Left ventricle myocardium inferior (tissue), 1 donor: ENCODE measurements at places on chromosomes 13 and 19.

DNA sequence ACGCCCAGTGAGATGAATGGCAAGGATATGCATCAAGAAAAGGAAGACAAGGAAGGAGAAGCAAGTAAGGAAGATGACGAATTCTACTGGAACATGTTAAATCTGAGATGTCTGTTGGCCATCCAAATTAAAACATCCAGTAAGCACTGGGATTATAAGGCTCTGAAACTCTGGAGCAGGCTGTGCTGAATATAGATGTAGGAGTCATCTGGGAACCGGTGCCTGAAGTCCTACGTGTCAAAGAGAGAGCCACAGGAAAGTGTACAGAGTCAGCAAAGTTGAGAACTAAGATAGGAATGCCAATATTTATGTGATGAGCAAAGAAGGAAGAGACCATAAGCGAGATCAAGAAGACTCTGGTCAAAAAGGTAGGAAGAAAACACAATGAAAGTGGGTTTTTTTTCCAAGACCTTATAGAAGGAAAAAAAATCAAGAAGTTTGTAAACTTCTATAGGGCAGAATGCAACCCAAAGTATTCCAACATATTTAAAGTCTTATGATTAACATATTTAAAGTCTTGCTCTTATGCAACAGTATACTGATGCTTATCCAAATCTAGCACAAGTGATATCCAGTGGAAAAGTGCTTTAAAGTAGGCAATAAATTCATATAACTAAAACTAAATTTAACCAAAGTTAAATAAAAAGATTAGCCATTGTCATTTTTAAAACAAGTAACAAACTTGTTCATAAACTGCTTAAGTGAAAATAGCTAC lies 51.2 kb upstream of the EEF1AKMT1 start:
- peaks cover 59% of the 10 kb centered on the region for H3K4me1 ChIP-seq
- no peaks in the 10 kb centered on the region for H3K36me3 ChIP-seq
- H3K27ac ChIP-seq: peak overlapping the region; percentile 83
- H3K27me3 ChIP-seq: no peaks in the 10 kb centered on the region
- peak overlapping the region; percentile 33 for H3K4me3 ChIP-seq
- DNase-seq: no peak

GRCh38 chr13:61294467-61295191 lies 121.0 kb downstream of the PCDH20 start:
- no peak overlapping the region for H3K4me3 ChIP-seq
- DNase-seq: no peak
- H3K27ac ChIP-seq: no peak overlapping the region
- H3K27me3 ChIP-seq: no peaks in the 10 kb centered on the region

- peaks cover 49% of the 10 kb centered on the region for H3K4me1 ChIP-seq
- peaks cover 35% of the 10 kb centered on the region for H3K27me3 ChIP-seq
- no peak overlapping the region for H3K27ac ChIP-seq
- peak overlapping the region; percentile 58 for H3K4me3 ChIP-seq
Measured at GRCh38 chr19:40596608-40597328, 4.4 kb upstream of the LTBP4 start.

GRCh38 chr13:28117689-28118377 lies 17.5 kb upstream of the FLT3 start:
- peaks cover 5% of the 10 kb centered on the region for H3K4me1 ChIP-seq
- H3K36me3 ChIP-seq: no peaks in the 10 kb centered on the region
- no peak overlapping the region for H3K4me3 ChIP-seq
- no peak overlapping the region for H3K27ac ChIP-seq
- H3K27me3 ChIP-seq: peaks cover 12% of the 10 kb centered on the region

- H3K27ac ChIP-seq: no peak overlapping the region
- H3K36me3 ChIP-seq: no peaks in the 10 kb centered on the region
- no peaks in the 10 kb centered on the region for H3K27me3 ChIP-seq
Measured at GRCh38 chr13:99819967-99820366, 151.6 kb downstream of the ZIC5 start.

GRCh38 chr13:73334445-73334844 lies 275.6 kb downstream of the KLF5 start:
- no peaks in the 10 kb centered on the region for H3K4me1 ChIP-seq
- no peaks in the 10 kb centered on the region for H3K27me3 ChIP-seq
- H3K4me3 ChIP-seq: no peak overlapping the region
- no peak for DNase-seq
- no peaks in the 10 kb centered on the region for H3K36me3 ChIP-seq

DNA sequence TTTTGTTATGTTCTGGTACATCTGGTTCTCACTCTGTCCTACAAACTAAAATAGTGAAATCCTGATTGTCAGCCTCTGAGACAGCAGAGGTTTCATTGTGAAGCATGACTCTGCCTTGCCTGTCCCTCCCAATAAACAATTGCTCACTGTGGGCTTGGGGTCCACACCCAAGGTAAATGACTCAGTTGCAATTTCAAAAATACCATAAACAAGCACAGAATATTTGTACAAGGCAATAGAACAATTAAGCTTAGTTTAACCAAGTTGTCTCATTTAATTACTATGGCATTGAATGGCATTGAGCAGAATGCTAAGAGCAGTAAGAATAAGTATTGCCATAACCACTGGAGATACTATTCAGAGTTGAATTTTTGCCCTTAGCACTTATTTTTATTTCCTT lies 353.6 kb downstream of the SPRY2 start:
- no peak overlapping the region for H3K27ac ChIP-seq
- no peak for DNase-seq
- no peaks in the 10 kb centered on the region for H3K36me3 ChIP-seq
- no peaks in the 10 kb centered on the region for H3K27me3 ChIP-seq
- H3K4me1 ChIP-seq: no peaks in the 10 kb centered on the region
- no peak overlapping the region for H3K4me3 ChIP-seq

GRCh38 chr13:35599384-35599783 lies 122.9 kb upstream of the MAB21L1 start:
- H3K27me3 ChIP-seq: no peaks in the 10 kb centered on the region
- no peaks in the 10 kb centered on the region for H3K36me3 ChIP-seq
- no peak overlapping the region for H3K4me3 ChIP-seq
- DNase-seq: no peak

- no peaks in the 10 kb centered on the region for H3K27me3 ChIP-seq
- no peak for DNase-seq
- H3K27ac ChIP-seq: no peak overlapping the region
- no peaks in the 10 kb centered on the region for H3K4me1 ChIP-seq
Measured at GRCh38 chr13:77820431-77821149, 98.0 kb downstream of the EDNRB start.

DNA sequence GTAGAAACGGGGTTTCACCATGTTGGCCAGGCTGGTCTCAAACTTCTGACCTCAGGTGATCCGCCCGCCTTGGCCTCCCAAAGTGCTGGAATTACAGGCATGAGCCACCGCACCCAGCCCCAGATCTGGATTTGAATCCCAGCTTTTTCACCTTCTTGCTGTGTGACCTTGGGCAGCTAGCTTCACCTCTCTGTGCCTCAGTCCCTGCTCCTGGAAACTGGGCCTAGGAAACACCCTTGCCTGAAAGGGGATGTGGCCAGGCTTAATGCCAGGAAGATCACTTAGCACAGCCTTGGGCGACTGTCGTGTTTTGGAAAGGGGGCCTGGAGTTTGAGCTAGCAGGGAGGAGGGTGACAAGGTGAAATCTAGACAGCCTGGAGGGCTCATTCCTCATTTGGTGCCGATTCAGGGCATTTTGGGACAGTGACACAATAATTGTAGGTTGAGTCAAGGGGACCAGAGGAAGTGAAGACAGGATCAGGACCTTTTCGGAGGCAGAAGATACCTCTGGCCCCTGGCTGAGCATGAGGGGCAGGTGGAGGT lies 1.8 kb downstream of the PGPEP1 start:
- no peaks in the 10 kb centered on the region for H3K27me3 ChIP-seq
- DNase-seq: no peak
- H3K4me1 ChIP-seq: peaks cover 32% of the 10 kb centered on the region
- no peak overlapping the region for H3K4me3 ChIP-seq

GRCh38 chr19:17248011-17248776 lies 2.5 kb upstream of the NR2F6 start:
- no peaks in the 10 kb centered on the region for H3K27me3 ChIP-seq
- H3K4me1 ChIP-seq: peaks cover 31% of the 10 kb centered on the region
- DNase-seq: no peak
- no peak overlapping the region for H3K27ac ChIP-seq
- no peak overlapping the region for H3K4me3 ChIP-seq

DNA sequence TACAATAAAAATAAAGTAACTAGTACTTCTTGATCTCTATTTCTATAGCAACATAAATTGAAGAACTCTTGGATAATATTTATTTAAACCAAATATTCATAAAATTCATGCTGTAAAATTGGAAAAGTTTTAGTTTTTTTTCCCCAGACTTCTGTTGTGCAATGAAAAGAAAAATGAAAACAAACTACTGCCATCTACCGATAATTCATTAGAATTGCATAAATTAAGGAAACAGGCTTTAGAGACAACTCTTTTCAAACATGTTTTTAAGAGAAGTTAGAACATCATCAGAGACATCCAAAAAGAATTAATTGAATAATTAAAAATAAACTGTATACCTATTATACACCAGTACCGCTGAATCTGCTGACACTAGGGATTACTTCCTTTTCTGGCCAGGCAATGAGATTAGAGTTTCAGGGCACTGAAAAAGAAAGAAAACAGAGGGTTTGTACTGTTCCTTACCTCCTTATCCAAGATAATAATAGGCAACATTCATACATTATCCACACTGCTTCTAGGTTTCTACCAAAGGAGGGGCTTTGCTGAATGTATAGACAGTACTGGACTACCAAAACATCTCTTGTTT lies 4.9 kb downstream of the CCDC122 start:
- H3K4me1 ChIP-seq: peaks cover 15% of the 10 kb centered on the region
- no peak overlapping the region for H3K4me3 ChIP-seq
- no peaks in the 10 kb centered on the region for H3K36me3 ChIP-seq

DNA sequence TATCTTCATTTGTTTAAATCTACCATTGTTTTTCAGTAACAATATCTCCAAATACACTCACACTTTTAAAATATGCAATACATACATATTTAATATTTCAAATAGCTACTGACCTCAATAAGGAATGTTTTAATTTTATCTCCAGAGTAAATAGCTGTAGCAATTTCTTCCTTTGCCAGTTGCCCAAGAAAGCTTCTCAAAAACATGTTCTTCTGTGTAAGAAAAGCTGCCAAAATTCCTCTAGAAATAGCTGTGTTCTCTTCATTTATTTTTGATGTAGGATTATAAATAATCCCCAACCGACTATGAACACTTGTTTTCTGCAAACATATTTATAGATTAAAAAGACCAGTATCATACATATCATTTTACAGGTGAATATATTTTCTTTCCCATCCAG lies 150.5 kb downstream of the UGGT2 start:
- H3K27ac ChIP-seq: no peak overlapping the region
- H3K4me1 ChIP-seq: no peaks in the 10 kb centered on the region
- no peaks in the 10 kb centered on the region for H3K27me3 ChIP-seq
- peaks cover 33% of the 10 kb centered on the region for H3K36me3 ChIP-seq
- no peak for DNase-seq

DNA sequence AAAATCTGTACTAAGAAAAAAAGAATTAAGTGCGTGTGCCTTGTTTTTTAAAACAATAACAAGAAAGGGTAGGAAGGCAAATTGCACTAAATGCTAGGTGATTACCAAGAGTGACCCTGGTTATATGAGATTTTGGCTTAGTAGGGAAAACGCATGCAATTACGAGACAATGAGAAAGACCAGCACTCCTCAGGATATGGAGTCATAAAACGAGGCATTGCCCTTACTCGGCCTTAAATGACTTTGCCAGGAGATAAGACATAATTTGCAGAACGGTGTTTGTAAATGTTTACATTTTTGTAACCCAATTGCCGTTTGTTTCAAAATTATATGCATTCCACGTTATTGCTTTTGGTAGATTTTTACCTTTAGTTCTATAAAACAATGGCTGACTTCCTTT lies 179.8 kb downstream of the RBM26 start:
- no peaks in the 10 kb centered on the region for H3K4me1 ChIP-seq
- H3K27me3 ChIP-seq: no peaks in the 10 kb centered on the region
- no peak overlapping the region for H3K4me3 ChIP-seq
- DNase-seq: no peak
- no peak overlapping the region for H3K27ac ChIP-seq

- H3K27ac ChIP-seq: no peak overlapping the region
- H3K27me3 ChIP-seq: no peaks in the 10 kb centered on the region
- no peaks in the 10 kb centered on the region for H3K4me1 ChIP-seq
- no peaks in the 10 kb centered on the region for H3K36me3 ChIP-seq
- no peak for DNase-seq
Measured at GRCh38 chr13:96229356-96229755, 139.4 kb downstream of the HS6ST3 start.

- H3K36me3 ChIP-seq: no peaks in the 10 kb centered on the region
- DNase-seq: no peak
- H3K4me3 ChIP-seq: no peak overlapping the region
- no peaks in the 10 kb centered on the region for H3K4me1 ChIP-seq
Measured at GRCh38 chr19:3253270-3253669, 28.8 kb downstream of the CELF5 start.

- no peak overlapping the region for H3K27ac ChIP-seq
- peaks cover 50% of the 10 kb centered on the region for H3K27me3 ChIP-seq
- no peak for DNase-seq
- H3K4me1 ChIP-seq: no peaks in the 10 kb centered on the region
- no peaks in the 10 kb centered on the region for H3K36me3 ChIP-seq
Measured at GRCh38 chr13:52921194-52921593, 72.8 kb upstream of the PCDH8 start.

DNA sequence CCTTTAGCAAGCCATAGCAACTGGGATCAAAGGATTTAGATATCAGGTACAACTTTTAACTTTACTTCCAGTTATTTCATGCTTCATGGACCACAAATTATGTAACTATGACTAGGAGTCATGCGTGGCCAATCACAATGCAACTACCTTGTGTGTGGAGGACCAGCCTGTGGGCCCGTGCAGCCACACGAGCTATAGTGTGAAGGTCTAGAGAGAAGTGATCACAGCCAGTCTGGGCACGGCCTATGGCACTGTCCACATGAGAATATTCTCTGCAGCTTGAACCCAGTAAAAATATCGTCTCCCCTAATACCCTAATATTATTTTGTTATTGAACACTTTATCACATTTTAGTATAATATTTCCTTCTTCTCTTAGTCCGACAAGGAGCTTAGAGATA lies 464.9 kb upstream of the MIR17HG start:
- no peak overlapping the region for H3K27ac ChIP-seq
- H3K27me3 ChIP-seq: no peaks in the 10 kb centered on the region
- no peak overlapping the region for H3K4me3 ChIP-seq
- no peak for DNase-seq
- no peaks in the 10 kb centered on the region for H3K4me1 ChIP-seq

DNA sequence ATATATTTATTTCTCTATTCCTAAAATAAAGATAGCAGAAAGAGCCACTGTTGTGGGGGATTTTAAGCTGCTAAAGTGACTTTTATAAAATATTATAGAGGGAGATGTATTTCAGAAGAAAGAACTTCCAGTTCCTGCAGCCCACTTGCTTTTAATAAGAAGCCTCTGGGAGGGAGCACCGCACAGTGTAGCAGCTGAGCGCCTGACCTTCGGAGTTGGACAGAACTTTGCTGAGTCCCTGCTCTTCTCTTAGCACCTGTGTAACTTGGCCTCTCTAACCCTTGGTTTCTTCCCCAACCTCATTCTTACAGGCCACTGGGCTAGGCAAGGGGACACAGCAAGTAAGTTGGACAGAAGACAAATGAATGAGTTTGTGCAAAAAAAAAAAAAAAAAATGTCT lies 34.8 kb upstream of the TPTE2 start:
- H3K27ac ChIP-seq: no peak overlapping the region
- peaks cover 42% of the 10 kb centered on the region for H3K27me3 ChIP-seq
- H3K4me1 ChIP-seq: no peaks in the 10 kb centered on the region
- H3K36me3 ChIP-seq: no peaks in the 10 kb centered on the region
